CD8-positive, alpha-beta memory T cell (primary cell): ENCODE measurements at places on chromosomes 3 and 15. TPM values are rescaled to one million over a fixed set of nuclear protein-coding genes. Genes with fewer than 3 reads are reported as not detected.

GRCh38 chr15:68384451-68385239, 47.3 kb downstream of the ITGA11 start:
- H3K36me3 ChIP-seq, result no peaks in the 10 kb centered on the region
- H3K4me1 ChIP-seq, result no peaks in the 10 kb centered on the region

GRCh38 chr15:57946491-57947048, 118.9 kb downstream of the ALDH1A2 start:
- H3K4me1 ChIP-seq, result no peaks in the 10 kb centered on the region
- no peaks in the 10 kb centered on the region for H3K36me3 ChIP-seq
- H3K27ac ChIP-seq, result no peak overlapping the region
- DNase-seq, result no peak
- H3K27me3 ChIP-seq, result no peaks in the 10 kb centered on the region

DNA sequence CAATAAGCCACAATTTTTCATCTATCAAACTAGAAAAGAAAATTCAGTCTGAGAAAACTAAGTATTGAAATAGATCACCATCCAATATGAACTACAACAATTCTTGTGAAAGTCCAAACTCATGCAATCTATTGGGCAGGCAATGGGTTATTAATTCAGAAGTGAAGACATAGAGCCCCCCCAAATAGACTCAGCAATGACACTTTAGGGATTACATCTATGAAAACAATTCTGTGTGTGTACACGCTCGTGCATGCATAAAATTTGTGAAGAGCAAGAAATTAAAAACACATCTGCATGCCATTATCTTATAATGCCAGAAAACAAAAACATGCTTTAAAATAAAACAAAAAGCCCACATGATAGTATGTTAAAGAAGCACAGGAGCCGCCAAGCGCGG, 151.3 kb downstream of the NR1I2 start:
- DNase-seq, result no peak
- no peaks in the 10 kb centered on the region for H3K27me3 ChIP-seq
- peaks cover 4% of the 10 kb centered on the region for H3K4me1 ChIP-seq
- H3K27ac ChIP-seq, result no peak overlapping the region
- no peak overlapping the region for H3K4me3 ChIP-seq
- no peaks in the 10 kb centered on the region for H3K36me3 ChIP-seq

GRCh38 chr3:173249457-173249856, 108.4 kb upstream of the SPATA16 start:
- no peak overlapping the region for H3K27ac ChIP-seq
- H3K4me1 ChIP-seq, result no peaks in the 10 kb centered on the region
- H3K27me3 ChIP-seq, result no peaks in the 10 kb centered on the region
- H3K36me3 ChIP-seq, result no peaks in the 10 kb centered on the region
- no peak overlapping the region for H3K4me3 ChIP-seq

DNA sequence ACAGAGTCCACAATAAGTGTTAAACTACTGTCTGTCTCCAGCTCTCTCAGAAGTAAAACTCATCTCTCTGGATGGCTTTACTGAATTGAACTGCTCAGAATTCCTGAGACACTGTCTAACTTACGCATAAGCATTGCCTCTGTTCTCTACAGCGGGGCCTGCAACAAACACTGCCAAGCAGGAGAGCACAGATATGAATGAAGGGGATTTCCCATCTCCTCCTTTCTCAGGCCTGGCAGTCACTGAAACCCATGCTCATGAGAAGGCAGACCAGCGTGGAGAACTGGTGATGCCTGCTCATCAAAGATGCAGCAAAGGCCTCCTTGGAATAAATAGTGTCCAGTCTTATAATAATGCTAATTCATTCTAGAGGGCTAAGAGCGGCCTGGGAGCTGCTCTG, 10.3 kb downstream of the RASGRP1 start:
- no peak for DNase-seq
- H3K27ac ChIP-seq, result no peak overlapping the region
- peaks cover 95% of the 10 kb centered on the region for H3K4me1 ChIP-seq
- no peaks in the 10 kb centered on the region for H3K27me3 ChIP-seq
- peaks cover 20% of the 10 kb centered on the region for H3K36me3 ChIP-seq
- H3K4me3 ChIP-seq, result no peak overlapping the region

DNA sequence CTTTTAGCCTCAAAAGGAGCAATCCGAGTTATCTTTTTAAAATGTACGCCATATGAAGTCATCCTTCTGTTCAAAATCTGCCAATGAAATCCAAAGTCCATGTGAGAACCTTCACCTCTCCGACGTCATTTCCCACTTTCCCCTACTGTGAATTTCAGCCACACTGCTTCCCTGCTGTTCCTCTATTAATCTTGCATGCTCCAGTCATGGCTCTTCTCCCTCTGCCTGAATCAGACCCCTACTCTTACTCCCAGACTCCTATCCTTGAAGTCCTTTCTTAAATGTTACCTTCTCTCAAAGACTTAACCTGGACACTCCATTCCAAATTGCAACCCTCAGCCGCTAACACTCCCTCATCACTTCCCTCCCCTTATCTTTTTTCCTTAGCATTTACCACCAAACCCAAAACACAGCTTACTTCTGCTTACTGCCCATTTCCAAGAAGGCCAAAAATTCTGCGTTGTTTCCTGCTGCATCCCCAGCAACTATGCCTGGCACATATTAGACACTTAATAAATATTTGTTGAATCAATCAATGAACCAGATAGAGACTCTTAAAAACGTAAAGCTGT, 1.2 kb downstream of the NKIRAS1 start:
- peak overlapping the region; percentile 94 for H3K4me3 ChIP-seq
- peaks cover 17% of the 10 kb centered on the region for H3K36me3 ChIP-seq
- H3K27me3 ChIP-seq, result no peaks in the 10 kb centered on the region
- no peak overlapping the region for H3K27ac ChIP-seq

- H3K27me3 ChIP-seq, result no peaks in the 10 kb centered on the region
- H3K36me3 ChIP-seq, result no peaks in the 10 kb centered on the region
- H3K27ac ChIP-seq, result no peak overlapping the region
- H3K4me3 ChIP-seq, result no peak overlapping the region
- no peak for DNase-seq
Observed at GRCh38 chr3:90092994-90093393, 985.6 kb downstream of the EPHA3 start.

DNA sequence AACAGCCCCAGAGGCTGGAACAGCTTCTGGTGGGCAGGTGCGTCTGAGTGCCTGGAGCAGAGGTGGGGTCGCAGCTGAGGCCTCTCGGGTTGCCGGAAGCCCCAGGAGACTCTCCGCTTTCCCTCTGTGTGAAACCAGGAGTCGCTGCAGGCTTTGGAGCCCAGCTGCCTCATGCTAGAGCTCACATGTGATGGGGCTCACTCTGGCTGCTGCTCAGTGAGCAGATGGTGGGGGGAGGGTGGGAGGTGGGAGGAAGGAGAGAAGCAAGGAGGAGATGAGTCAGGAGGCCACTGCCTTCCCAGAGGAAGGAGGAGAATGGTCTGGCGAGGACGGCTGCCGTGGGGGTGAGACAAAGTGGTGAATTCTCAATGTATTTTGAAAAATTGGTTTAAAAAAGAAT, 290.1 kb upstream of the CHRNA7 start:
- H3K27me3 ChIP-seq, result no peaks in the 10 kb centered on the region
- no peaks in the 10 kb centered on the region for H3K4me1 ChIP-seq
- H3K36me3 ChIP-seq, result no peaks in the 10 kb centered on the region
- no peak overlapping the region for H3K4me3 ChIP-seq
- H3K27ac ChIP-seq, result no peak overlapping the region
- DNase-seq, result no peak

GRCh38 chr15:65275104-65275727, 11.5 kb downstream of the PARP16 start:
- H3K27ac ChIP-seq, result no peak overlapping the region
- H3K4me1 ChIP-seq, result peaks cover 29% of the 10 kb centered on the region
- no peaks in the 10 kb centered on the region for H3K27me3 ChIP-seq
- no peak for DNase-seq

DNA sequence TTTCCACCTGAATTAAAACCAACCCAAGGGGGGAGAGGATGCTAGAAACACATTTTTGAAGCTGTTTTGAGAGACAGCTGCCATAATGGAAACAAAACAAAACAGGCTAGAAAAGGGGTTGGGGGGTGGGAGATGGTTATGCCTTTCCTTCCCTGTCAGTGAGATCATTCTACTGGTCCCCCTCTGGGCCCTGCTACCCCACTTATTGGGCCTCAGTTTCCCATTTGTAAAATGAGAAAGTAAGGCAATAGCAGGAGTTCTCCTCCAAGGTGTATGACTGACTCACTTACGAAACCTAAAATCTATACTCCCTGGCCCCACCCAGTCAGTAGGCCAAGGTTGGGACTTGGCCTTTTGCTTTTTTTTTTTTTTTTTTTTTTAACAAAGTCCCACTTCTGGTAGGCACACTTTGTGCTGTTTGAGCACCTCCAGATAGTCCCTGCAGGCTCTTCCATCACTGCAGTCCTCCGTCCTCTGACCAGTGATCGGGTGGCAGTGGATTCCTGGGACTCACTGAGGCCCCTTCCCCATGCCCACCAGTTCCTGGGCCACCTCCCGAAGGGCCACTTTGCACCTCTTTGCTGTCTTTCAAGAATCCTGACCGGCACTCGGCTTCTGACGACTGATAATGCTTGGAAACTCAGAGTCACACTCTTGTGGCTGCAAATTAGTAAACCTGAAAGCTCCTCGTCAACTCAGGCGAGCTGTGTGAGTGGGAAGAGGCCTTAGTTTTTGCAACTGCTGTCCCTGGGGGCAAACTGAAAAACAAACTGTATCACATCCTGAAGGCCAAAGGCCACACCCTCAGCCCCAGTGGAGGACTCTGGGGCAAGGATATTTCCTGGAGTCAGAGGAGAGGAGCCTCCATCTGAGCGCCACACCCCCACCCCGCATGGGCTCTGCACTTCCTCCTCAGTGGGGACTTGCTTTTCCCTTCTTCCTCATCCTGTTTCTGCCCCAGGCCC, 6.7 kb upstream of the PSTPIP1 start:
- DNase-seq, result no peak
- peaks cover 26% of the 10 kb centered on the region for H3K4me1 ChIP-seq
- peak overlapping the region; percentile 16 for H3K27ac ChIP-seq
- H3K36me3 ChIP-seq, result no peaks in the 10 kb centered on the region
- no peaks in the 10 kb centered on the region for H3K27me3 ChIP-seq

DNA sequence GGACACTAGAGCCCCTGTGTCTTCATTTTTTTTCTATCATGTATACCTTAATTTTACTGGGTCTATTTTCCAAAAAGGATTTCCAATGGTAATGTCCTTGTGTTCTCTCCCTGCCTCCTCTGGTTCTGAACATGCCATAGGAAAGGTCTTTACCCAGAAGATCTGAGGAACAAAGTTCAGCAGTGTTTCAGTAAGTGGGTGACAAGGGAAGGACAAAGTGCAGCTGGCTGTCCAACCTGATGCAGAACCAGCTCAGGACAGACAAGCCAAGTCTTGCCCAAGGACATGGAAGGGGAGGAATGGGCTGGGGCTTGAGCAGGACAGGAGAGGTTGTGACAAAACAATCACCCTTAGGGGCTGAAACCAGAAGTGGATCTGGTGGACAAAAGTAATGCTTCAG, 61.2 kb upstream of the STRIT1 start:
- H3K27me3 ChIP-seq, result no peaks in the 10 kb centered on the region
- no peaks in the 10 kb centered on the region for H3K4me1 ChIP-seq
- H3K27ac ChIP-seq, result no peak overlapping the region
- no peak overlapping the region for H3K4me3 ChIP-seq
- no peaks in the 10 kb centered on the region for H3K36me3 ChIP-seq
- DNase-seq, result no peak

GRCh38 chr15:26075770-26076169, 212.6 kb upstream of the ATP10A start:
- H3K36me3 ChIP-seq, result no peaks in the 10 kb centered on the region
- H3K27me3 ChIP-seq, result no peaks in the 10 kb centered on the region
- H3K4me3 ChIP-seq, result no peak overlapping the region
- DNase-seq, result no peak
- H3K27ac ChIP-seq, result no peak overlapping the region
- no peaks in the 10 kb centered on the region for H3K4me1 ChIP-seq

- DNase-seq, result no peak
- H3K27ac ChIP-seq, result no peak overlapping the region
- no peaks in the 10 kb centered on the region for H3K4me1 ChIP-seq
- no peak overlapping the region for H3K4me3 ChIP-seq
Observed at GRCh38 chr3:60528651-60529050, 722.6 kb downstream of the FHIT start.

DNA sequence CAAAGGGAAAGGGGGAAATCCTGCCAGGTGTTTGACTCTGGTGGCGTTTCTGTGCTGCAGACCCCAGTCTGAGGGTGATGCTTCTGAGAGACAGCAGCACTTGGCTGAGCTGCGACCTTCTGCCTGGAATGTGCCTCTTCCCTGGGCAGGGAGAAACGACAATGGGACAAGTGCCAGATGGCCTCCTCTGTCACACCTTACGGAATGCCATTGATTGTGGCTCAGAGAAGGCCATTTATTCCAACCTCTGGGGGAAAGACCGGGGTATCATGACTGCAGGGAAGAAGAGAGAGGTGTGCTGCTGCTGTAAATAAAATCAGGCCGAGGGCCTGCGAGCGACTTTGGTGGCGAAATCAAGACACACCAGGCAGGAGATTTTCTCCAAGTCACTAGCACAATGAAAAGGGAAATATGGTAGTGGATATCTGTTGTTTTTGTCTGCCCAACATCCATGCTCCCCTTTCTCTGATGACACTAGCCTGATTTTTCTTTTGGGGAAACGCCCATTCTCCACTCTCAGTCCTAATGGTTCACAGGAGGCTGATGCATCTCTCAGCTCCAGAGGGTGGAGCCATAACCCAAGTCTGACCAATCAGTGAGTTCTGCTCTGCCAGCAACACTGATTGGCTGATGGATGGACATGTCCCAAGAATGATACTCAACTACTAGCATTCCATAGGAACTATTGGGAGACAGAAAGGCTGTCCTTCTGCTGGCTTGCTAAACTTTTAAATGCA, 336.1 kb downstream of the FOXP1 start:
- no peaks in the 10 kb centered on the region for H3K27me3 ChIP-seq
- H3K4me1 ChIP-seq, result peaks cover 25% of the 10 kb centered on the region
- no peak overlapping the region for H3K4me3 ChIP-seq

DNA sequence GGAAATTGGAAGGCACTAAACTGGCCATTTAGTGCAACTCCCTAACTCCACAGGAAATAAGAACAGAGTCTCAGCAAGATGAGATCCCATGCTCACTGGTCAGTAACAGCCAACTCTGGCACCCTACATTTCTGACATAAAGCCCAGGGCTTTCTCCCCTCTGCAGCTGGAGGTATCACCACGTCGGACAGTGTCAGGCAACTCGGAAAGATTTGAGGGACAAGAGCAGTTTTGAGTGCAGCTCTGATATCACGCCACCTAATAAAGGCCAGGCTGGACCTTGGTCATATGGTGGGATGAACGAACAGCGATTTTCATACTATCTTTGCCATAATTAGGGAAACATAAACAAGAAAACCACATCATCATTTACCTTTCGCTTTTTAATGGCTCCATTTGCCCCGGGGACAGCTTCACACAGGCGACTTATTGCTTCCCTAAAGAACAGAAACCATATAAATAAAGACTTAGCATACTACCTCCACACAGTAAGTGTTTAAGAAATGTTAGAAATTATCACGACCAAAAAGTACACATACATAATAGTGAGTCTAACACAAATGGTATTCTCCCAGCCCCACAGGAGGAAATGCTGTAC, 12.5 kb downstream of the EID1 start:
- H3K36me3 ChIP-seq, result no peaks in the 10 kb centered on the region
- no peak overlapping the region for H3K4me3 ChIP-seq
- DNase-seq, result no peak

- H3K36me3 ChIP-seq, result no peaks in the 10 kb centered on the region
- DNase-seq, result no peak
- H3K4me1 ChIP-seq, result no peaks in the 10 kb centered on the region
- no peak overlapping the region for H3K4me3 ChIP-seq
- no peak overlapping the region for H3K27ac ChIP-seq
- H3K27me3 ChIP-seq, result peaks cover 3% of the 10 kb centered on the region
Observed at GRCh38 chr3:56297281-56297840, 170.9 kb downstream of the ERC2 start.

Gene ABHD14A
- 16.0 TPM for total RNA-seq

Gene CCDC54
- total RNA-seq, result not detected

Gene OXTR
- 1.4 TPM for total RNA-seq

Gene PLCB2
- total RNA-seq, result 57.3 TPM

Gene IVD
- total RNA-seq, result 80.1 TPM

Gene CPLX3
- not detected for total RNA-seq
